Caki2 (cell line): ENCODE measurements at places on chromosomes 13 and 19.

GRCh38 chr13:32114284-32114950 lies 82.8 kb downstream of the FRY start:
- no peak for DNase-seq

GRCh38 chr19:40465025-40465556 lies 454 bp downstream of the BLVRB start:
- DNase-seq: no peak

DNA sequence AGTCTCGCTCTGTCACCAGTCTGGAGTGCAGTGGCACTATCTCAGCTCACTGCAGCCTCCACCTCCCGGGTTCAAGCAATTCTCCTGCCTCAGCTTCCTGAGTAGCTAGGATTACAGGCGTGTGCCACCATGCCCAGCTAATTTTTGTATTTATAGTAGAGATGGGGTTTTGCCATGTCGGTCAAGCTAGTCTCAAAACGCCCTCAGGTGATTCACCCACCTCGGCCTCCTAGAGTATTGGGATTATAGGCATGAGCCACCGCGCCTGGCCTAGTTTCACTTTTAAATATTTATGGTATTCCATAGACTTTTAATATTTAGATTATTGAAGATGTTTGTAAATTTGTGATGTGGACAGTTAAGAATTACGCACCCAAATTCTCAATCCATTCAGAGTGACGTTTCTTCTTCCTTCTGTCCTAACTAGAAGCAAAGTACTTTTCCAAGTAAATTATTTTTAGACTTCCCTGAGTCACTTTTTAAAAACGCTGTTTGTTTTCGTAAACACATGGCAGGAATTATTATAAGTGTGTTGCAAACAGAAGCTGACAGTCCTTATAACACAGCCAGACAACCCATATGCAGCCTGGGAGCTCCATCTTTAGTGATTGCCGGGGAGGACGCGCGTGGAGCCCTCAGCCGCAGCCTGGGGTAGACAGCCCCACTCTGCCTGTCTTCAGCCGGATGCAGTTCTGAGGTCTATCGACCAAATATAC lies 131.7 kb downstream of the ATP11A start:
- DNase-seq: no peak

DNA sequence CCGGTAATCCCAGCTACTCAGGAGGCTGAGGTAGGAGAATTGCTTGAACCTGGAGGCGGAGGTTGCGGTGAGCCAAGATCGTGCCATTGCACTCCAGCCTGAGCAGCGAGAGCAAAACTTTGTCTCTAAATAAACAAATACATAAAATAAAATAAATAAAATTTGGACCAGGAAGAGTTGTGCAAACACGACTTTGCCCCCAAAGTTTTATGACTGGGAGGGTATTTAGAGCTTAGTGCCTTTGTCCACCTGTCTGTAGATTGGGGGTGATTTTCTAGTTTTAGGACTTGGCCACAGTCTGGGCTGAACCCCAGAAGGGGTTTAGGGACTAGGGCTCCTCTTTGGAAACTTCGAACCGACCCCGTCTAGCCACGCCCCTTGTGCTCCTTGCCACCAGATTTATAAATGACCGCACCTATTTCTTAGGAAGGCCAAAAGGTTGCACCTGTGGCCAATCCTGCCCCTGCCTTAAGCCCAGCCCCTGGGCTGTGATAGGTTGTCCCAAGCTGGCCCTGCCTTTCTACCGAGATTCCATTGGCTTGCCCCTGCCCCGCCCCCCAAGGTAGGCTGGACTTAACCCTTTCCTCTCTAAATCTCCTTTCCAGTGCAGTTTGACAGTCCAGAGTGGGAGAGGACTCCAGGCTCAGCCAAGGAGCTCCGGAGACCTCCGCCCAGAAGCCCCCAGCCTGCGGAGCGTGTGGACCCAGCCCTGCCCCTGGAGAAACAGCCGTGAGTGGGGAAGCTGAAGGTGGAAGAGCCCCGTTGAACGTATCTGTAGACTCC lies 5.3 kb downstream of the SHD start:
- DNase-seq: peak; percentile 34

DNA sequence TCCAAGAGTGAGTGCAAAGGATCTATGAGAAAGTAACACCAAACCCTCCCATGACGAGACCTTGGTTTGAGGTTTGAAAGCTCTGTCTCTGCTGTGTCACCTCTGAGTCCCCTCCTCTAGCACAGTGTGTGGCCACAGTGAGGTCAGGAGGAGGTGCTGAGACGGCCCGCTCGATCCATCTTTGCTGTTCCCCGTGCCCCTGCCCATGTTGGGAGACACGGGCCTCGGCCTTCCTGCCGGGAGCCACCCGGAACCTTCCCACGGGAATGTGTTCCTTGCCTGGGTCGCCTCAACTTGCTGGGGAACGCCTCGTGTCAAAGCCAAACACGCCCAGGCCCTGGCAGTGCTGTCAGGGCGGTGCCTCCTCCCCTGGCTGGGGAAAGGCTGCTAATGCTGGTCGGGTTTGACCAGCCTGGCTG lies 10.1 kb downstream of the NANOS3 start:
- DNase-seq: no peak

DNA sequence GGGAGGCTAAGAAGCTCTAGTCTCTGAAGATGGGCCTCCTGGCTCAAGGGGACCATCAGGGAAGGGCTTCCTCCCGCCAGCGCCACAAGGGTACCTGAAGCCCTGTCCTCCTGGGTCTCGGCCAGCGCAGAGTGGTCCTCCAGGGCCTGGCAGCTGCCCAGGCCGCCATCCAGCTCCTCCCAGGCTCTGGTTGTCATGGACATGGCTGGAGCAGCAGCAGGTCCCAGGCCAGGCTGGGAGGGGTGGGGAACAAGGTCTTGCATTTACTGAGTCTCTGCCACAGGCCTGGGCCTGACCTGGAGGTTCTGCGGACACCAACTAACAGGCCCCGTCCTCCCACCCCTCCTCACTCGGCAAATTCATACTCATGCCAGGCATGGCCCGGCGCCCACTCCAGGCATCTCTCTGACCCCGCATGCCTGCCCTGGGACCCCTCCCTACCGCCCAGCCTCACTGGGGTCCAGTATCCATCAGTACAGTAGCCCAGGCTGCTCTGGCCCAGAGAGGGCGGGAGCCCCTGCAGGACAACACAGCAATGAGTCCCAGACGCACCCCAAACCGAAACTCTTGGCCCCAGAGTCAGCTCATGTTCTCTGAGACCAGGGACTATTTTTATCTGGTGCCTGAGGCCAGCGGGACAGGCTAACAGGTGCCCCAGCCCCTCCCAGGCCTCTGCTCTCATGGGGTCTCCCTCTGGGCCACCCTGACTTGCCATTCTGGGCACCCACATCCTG lies 938 bp downstream of the JSRP1 start:
- no peak for DNase-seq

DNA sequence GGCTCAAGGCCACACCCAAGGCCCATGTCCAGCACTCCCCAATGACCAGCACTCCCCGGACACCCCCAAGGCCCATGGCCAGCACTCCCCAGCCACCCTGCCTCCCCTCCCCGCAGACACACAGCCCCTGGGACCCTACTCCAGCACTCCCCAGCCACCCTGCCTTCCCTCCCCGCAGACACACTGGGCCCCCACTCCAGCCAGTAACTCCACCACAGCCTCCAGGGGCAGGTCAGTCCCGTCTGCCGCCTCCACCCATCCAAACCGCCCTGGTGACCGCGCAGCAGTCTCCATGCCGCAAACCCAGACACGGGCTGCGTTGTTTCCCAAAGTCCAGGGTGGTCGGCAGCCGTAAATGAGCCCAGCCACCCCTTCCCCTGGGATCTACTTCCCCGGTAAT lies 70.7 kb downstream of the SPACA7 start:
- no peak for DNase-seq
